ENCODE measurements at places on chromosomes 7 and 10.

DNA sequence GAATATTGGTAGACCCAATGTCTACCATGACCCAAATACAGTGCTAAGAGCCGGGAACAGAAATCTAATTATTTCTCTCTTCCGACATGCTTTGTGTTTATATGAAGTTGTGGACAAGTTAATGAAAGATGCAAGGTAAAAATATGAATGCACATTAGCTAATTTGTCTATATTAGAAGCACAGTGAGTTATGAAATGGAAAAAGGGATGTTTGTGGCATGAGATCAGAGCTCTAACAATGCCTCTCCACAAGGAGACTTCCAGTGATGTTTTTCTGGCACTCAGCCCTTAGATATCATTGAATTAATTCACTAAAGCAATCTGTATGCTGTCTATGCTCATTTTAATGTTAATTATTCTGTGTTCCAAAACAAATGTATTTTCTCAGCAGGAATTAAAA, 897.2 kb downstream of the CNTNAP2 start:
- no peak for DNase-seq

GRCh38 chr7:18900803-18901202, 216.6 kb downstream of the TWIST1 start:
- DNase-seq, result no peak

DNA sequence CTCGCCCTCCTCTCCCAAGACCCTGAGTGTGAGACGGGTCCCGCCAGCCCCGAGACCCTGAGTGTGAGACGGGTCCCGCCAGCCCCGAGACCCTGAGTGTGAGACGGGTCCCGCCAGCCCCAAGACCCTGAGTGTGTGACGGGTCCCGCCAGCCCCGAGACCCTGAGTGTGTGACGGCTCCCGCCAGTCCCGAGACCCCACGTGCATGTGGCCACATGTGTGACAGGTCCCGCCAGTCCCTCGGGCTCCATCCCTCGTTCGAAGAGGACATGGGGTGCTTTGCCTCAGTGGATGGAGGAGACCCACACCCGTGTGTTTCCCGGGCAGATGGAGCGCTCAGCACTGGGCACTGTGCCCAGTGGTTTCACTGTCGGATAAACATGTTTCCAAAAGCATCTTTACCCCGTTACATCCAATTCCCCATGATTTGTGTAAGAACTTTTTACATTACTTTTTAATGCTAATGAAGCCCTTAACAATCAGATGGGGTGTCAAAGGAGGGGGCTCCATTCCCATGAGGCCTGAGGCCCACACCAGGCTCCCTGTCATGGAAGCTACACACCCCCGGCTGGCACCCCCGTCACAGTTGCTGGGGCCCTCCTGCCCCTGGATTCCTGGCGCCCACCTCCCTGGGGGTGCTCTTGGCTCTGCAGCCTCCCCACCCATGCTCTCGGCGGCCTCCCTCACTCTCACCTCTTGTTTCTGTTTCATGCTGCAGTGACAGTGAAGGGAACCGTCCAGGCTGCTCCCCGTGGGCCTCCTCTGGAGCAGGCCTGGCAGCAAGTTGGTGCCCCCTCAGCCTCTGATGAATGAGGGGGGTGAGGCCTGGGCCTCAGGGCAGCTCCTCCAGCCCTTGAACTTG, 48.5 kb upstream of the CFAP46 start:
- DNase-seq, result no peak

DNA sequence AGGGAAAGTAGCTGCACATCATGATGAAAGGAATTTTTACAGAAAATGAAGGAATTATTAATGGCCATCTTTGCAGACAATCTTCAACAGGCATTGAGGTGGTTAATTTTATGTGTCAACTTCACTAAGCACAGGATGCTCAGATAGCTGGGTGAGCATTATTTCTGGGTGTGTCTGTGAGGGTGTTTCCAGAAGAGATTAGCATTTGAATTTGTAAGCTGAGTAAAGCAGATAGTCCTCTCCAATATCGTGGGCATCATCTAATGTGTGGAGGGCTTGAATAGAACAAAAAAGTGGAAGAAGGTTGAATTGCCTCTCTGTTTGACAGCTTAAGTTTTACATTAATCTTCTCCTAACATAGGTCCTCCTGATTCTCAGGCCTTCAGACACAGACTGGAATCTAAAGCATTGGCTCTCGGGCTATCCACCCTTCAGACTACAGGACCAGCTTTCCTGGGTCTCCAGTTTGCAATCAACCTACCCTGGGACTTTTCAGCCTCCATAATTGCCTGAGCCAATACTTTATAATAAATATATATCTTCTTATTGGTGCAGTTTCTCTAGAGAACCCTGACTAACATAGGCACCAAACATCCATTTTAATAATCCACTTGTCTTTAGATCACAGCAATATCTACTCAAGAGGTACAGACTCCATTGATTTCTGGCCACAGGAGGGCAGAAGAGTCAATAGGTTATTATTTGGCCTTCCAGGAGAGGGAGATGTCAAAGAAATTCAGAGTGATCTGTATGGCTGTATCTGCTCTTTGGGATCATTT, 10.5 kb upstream of the CRPPA start:
- DNase-seq, result no peak

- DNase-seq, result no peak
Measured at GRCh38 chr7:101390901-101391301, 28.2 kb downstream of the COL26A1 start.

GRCh38 chr10:6269953-6270867, 67.5 kb downstream of the PFKFB3 start:
- DNase-seq, result peak; percentile 96

DNA sequence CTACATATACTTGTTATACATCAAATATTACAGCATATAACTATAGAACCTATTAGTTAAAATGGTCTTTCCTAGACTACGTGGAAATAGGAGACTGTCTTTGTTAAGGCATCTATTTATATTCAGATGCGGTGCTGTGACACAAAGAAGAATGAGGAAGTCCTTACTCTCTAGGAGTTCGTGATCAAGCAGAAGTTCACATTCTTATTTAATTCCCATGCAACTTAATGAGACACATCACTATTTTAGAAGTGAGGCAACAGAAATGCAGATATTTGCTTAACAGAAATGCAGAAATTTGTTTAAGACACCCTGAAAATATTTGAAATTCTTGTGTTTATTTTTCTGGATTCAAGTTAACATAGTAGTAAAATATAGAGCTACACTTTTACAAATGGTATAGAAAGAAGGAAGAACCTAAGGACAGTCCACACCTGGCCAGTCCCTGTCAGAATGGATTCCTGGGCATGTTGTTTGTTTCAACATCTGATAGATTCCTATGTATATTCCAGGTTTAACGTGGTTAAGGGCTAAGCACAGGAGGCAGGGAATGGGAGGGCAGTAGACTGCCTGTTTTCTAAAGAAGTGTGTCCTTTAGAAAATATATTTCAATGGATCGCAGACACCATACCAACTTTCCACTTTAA, 70.6 kb upstream of the NXPH1 start:
- no peak for DNase-seq

GRCh38 chr7:150719960-150720891, 3.8 kb downstream of the GIMAP1 start:
- no peak for DNase-seq

DNA sequence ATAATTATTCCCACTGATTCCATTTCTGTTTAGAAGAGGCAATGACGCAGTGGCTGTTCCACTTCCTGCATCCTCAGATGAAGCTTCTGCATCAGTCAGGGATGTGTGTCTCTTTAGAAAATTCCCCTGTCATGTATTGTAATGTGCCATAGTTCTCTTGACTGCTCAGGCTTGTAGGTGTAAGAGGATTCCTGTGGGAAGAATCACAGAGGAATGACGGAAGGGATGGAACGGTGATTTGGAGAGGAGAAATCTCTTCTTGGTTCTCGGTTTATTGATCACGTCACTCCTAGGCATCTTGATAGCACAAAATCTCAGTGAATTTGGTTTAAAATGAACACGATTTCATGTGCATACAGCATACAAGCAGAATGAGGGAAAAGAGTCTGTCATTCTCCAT, 69.8 kb upstream of the PRKCQ start:
- DNase-seq, result no peak

GRCh38 chr10:67011480-67011879, 85.6 kb downstream of the LRRTM3 start:
- DNase-seq, result no peak

GRCh38 chr10:98460837-98461499, 14.2 kb upstream of the HPS1 start:
- no peak for DNase-seq

GRCh38 chr7:151853896-151854719, 22.8 kb downstream of the PRKAG2 start:
- DNase-seq, result no peak

DNA sequence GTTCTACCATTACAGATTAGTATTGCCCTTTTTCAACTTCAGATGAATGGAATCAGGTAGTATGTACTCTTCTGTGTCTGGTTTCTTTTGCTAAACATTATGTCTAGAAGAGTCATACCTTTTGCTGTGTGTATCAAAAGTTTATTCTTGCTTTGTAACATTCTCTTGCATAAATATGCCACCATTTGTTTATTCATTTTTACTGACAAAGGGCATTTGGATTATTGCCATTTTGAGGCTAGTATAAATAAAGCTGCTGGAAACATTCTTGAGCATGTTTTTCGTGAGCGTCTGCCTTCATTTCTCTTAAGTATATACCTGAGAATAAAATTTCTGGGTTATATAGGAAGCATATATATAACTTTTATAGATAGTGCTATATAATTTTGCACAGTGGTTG, 121.7 kb upstream of the CSTF2T start:
- DNase-seq, result no peak

DNA sequence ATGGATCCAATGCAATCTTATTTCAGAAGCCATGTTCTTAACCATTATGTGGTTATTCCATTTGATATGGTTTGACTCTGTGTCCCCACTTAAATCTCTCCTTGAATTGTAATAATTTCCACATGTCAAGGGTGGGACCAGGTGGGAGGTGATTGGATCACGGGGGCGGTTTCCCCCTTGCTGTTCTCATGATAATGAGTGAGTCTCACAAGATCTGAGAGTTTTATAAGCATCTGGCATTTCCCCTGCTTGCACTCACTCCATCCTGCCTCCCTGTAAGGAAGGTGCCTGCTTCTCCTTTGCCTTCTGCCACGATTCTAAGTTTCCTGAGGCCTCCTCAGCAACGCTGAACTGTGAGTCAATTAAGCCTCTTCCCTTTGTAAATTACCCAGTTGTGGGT, 32.0 kb upstream of the TSPAN13 start:
- no peak for DNase-seq

GRCh38 chr7:139044813-139045794, 9.3 kb upstream of the ZC3HAV1L start:
- peak; percentile 87 for DNase-seq

Measured in T-helper 2 cell (primary cell).